Effector CD8-positive, alpha-beta T cell (primary cell): ENCODE measurements at places on chromosomes 7 and 10.
A peak's percentile ranks its signal among the peaks of the same experiment; 100 is the strongest.

- no peak for DNase-seq
Measured at GRCh38 chr10:8041284-8041991, 13.1 kb upstream of the GATA3 start.

GRCh38 chr7:96287132-96287531 lies 34.8 kb downstream of the SLC25A13 start:
- no peak for DNase-seq

- no peak for DNase-seq
Measured at GRCh38 chr7:74474271-74474865, 20.7 kb downstream of the GTF2IRD1 start.

DNA sequence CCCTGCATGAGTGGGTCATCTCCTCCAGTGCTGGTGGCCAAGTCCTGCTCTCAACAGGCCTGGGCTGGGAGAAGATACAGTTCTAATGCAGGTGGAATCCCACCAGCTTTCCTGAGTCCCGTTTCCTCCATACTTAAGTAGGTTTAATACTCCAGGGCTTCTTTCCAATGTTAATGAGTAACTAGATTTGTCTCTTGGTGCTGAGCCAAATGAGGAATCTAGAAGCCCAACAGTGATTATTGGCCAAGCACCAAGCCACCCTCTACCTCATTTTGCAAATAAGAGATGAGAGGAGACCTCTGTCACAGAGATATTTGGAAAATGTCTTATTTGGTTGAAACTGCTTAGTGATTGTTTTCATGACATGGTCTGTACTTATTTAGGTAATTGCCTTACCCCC lies 37.1 kb downstream of the STARD3NL start:
- DNase-seq: no peak

GRCh38 chr7:142563470-142563869 lies 185.8 kb upstream of the PRSS1 start:
- no peak for DNase-seq

DNA sequence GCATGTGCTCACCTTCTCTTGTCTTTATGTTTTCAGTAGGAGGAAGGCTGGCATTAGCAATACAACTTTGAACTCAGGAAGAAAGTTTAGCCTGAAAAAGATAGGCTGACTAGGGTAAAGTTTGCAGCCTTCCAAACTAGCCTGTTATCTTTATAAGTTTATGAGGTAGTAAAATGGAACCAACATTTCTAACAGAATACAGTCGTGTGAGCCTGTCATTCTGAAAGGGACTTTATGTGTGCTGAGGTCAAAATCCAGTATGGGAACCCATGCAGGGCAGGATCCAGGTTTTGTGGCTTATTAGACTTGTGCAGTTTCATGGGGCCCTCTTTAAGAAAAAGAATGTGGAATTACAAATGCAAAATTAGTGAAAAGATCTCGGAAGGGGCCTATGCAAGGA lies 201.0 kb upstream of the PRPS1L1 start:
- DNase-seq: no peak

- DNase-seq: no peak
Measured at GRCh38 chr7:100153708-100154535, 4.6 kb downstream of the TRAPPC14 start.

DNA sequence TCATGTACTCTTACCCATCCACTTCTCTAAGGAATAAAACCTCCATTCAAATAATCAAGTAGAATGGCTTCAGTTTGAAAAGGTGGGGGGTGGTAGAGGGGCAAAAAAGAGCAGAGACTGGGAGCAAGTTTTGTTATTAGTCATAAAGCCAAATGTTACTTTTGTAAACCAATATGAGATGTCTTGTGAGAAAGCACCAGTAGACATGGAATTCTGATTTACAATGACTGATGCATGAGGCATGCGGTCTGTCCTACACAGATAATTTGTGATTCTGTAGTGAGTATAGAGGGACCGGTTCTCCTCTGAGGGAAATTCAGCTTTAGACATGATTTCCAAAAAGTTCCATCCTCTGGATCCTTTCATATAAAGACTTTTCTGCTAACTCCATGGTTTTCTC lies 12.9 kb upstream of the ABCA13 start:
- DNase-seq: no peak

GRCh38 chr7:65216469-65216868 lies 157.2 kb upstream of the ZNF92 start:
- peak; percentile 59 for DNase-seq

DNA sequence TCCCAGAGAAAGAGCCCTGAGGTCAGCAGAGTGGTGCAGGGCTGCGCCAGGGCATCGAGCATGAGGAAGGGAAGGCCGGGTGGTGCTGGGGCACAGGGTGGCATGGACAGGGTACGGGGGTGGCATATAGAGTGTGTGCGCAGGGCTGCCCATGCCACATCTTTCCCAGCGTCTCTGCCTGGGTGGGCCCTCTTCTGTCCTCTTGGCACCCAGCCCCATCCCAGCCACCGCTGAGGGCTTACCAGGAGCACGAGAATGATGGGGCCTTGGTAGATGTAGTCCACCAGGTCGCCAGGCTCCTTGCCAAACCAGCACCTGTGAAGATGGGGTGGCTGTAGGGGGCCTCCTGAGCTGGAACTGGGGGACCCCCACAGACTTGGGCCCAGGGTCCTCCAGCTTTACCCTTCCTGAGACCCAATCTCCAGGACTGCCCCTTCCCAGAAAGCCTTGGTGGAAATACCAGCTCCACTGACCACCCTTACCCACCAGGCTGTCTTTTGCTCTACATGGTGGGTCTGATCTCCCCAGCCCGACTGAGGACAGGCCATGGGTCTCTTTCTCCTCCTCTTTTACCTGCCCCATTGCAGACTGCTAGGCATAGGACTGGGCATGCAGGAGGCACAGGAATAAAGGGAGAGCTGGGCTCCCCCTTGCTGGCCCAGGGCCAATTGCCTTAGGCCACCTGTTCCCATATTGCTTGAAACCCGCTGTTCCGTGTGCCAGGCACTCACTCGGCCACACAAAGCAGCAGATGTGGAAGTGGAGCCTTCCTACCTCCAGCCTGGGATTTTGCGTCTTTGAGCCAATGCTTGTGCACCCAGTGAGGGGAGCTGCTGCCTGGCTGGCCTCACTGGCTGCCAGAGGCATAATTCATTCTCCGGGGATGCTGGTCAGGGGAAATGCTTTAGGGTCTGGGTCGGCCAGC lies 21.7 kb downstream of the CRHR2 start:
- DNase-seq: no peak
